ENCODE measurements at places on chromosomes 6 and 20.

- no peaks in the 10 kb centered on the region for H3K27me3 ChIP-seq
- DNase-seq, result no peak
- H3K36me3 ChIP-seq, result no peaks in the 10 kb centered on the region
Measured at GRCh38 chr6:126541806-126542491, 202.0 kb downstream of the CENPW start.

DNA sequence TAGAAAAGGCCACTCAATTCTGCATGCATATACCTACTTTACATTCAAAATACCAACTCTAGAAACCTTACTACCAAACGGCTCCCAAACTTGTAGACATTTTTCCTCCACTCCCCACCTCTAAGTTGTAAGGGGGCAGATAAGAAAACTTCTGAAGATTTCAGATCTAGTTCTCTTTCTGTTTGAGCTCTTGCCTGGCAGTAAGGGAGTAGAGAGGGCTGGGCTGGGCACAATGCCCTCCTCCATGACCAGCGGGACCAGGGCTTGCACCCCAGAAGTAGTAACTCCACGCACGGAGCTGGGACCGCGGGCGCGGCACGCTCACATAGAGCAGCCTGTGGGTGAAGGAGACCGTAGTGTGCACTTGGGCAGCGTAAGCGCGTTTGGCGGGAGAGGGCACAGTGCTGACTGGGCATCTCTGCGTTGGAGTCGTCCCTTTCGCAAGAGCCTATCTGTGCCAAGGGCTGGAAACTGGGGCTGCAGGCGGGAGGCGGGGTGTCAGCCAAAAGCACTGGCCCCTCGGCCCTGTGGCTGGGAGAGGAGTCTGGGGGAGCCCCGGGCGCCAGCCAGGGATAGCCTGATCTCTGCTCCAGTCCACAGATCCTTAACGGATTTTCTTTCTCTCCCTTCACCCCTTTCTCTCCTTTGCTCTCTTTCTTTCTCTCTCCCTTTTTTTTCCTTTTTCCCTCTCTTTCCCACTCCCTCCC is 32.4 kb downstream of the PHACTR1 start:
- H3K4me1 ChIP-seq, result no peaks in the 10 kb centered on the region
- H3K27ac ChIP-seq, result no peak overlapping the region
- DNase-seq, result peak; percentile 1
- no peaks in the 10 kb centered on the region for H3K36me3 ChIP-seq
- peaks cover 42% of the 10 kb centered on the region for H3K27me3 ChIP-seq
- no peak overlapping the region for H3K4me3 ChIP-seq

DNA sequence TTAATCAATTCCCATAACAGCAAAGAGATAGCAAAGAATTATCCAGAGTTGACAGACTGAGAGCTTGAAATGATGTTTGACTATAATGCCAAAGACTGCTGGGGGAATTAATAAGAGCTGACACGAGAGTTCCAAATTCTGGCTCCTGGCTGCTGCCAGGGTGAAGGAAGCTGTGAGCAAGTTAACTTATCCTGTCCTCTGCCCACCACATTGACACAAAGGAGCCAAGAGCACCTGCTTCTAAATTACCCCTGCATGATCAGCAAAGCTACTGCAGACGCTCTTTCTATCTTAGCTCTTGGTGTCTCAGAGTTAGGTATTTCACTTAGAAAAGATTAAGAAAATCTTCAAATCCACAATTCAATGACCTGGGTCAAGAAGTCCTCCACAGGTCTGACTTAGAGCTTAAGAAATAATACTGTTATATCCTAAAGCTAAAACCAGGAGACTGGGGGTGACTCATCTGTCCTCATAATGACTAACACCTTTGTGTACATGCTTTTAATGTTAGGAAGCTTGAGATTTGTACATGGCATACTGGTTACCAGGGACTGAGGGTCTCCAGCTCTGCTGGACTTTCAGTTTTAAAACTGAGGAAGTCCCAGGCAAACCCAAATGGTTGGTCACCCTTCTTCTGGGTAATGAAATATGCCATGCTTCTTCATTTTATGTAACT is 13.2 kb upstream of the FRK start:
- H3K27ac ChIP-seq, result no peak overlapping the region
- H3K4me3 ChIP-seq, result no peak overlapping the region
- no peaks in the 10 kb centered on the region for H3K36me3 ChIP-seq
- no peaks in the 10 kb centered on the region for H3K27me3 ChIP-seq
- DNase-seq, result no peak
- H3K4me1 ChIP-seq, result no peaks in the 10 kb centered on the region

DNA sequence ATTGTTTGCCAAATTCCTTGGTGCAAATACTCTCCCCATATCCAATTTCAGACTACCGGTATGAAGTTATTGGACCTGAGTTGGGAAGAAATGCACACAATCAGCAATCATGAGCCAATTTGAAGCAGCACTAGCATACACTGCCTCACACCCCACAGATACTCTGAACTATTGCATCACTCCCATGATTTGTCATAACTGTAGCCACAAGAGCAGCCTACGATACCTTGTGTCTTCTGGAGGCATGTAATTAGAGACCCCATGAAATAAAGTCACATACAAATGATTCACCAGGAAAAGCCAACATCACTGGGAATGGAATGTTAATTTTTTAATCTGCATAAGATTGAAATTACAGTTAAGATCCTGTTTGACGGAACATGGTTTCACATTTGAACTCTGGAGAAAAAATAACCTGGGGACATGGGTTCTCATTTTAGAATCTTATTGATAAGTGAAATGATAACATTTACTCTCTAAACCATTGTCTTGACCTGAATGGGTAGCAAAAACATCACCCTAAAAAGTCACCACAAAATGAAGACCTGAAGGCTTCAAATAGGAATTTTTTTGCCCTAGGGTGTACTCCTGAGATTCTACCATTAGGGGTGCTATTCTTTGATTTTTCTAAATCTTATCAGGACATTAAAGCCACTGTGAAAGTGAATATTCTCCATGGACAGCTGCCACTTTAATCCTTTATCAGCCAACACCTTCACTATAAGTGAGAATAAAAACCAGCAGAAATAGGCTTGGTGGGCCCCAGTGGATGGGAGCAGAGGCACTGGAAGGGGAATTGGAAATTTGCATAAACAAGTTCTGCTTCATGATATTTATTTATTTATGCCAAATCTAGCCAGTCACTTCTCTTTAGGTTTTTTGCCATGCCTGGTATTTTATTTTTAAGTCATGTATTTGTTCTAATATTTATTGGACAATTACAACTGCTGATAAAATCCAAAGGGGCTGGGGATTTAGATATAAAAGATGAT is 34.5 kb upstream of the HBS1L start:
- peak overlapping the region; percentile 16 for H3K4me3 ChIP-seq
- peaks cover 9% of the 10 kb centered on the region for H3K4me1 ChIP-seq
- H3K27me3 ChIP-seq, result no peaks in the 10 kb centered on the region
- H3K36me3 ChIP-seq, result no peaks in the 10 kb centered on the region
- peak; percentile 25 for DNase-seq
- H3K27ac ChIP-seq, result no peak overlapping the region

GRCh38 chr6:37585523-37585905 is 85.8 kb upstream of the CCDC167 start:
- H3K4me1 ChIP-seq, result peaks cover 15% of the 10 kb centered on the region
- no peak overlapping the region for H3K4me3 ChIP-seq
- no peaks in the 10 kb centered on the region for H3K36me3 ChIP-seq
- H3K27me3 ChIP-seq, result no peaks in the 10 kb centered on the region

DNA sequence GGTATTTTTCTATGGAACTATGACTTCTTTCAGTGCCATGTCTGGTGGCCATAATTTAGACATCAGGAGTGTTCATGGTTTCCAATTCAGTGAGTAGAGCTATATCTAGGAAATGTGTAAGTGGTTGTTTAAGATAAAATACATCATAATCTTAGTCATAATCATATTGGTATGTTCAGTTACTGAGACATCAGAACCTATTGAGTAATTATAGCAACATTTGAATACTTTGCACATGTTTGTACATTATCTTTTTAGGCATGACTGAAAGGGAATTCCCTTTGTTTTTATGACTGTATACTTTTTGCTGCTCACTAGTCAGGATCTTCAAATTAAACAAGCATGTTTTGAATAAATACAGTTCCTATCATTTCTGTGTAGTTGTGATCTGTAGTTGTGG is 64.0 kb downstream of the STXBP5 start:
- H3K4me1 ChIP-seq, result no peaks in the 10 kb centered on the region
- peaks cover 4% of the 10 kb centered on the region for H3K36me3 ChIP-seq
- H3K27me3 ChIP-seq, result no peaks in the 10 kb centered on the region
- no peak overlapping the region for H3K27ac ChIP-seq
- H3K4me3 ChIP-seq, result no peak overlapping the region

DNA sequence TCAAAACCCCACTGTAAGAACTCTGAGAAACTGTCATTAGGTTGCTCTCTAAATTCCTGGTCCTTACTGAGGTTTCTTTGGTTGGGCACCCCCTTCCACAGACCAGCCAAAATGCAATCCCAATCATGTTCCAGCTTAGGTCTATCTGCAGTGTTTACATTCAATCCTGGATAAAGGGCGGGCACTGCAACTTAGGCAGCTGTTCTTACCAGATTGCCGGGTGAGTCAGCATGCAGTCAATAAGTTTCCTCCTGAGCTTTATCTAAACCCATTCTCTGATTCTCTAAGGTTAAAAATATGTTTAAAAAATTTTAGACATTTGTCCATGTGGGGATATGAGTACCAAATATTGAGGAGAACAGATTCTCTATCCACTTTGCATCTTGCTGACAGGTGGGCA is 197.8 kb downstream of the HAO1 start:
- no peaks in the 10 kb centered on the region for H3K4me1 ChIP-seq
- no peak overlapping the region for H3K4me3 ChIP-seq

- DNase-seq, result no peak
- H3K27me3 ChIP-seq, result no peaks in the 10 kb centered on the region
- H3K36me3 ChIP-seq, result no peaks in the 10 kb centered on the region
- H3K4me1 ChIP-seq, result no peaks in the 10 kb centered on the region
- H3K4me3 ChIP-seq, result no peak overlapping the region
- no peak overlapping the region for H3K27ac ChIP-seq
Measured at GRCh38 chr6:170189236-170189635, 101.6 kb downstream of the DLL1 start.

DNA sequence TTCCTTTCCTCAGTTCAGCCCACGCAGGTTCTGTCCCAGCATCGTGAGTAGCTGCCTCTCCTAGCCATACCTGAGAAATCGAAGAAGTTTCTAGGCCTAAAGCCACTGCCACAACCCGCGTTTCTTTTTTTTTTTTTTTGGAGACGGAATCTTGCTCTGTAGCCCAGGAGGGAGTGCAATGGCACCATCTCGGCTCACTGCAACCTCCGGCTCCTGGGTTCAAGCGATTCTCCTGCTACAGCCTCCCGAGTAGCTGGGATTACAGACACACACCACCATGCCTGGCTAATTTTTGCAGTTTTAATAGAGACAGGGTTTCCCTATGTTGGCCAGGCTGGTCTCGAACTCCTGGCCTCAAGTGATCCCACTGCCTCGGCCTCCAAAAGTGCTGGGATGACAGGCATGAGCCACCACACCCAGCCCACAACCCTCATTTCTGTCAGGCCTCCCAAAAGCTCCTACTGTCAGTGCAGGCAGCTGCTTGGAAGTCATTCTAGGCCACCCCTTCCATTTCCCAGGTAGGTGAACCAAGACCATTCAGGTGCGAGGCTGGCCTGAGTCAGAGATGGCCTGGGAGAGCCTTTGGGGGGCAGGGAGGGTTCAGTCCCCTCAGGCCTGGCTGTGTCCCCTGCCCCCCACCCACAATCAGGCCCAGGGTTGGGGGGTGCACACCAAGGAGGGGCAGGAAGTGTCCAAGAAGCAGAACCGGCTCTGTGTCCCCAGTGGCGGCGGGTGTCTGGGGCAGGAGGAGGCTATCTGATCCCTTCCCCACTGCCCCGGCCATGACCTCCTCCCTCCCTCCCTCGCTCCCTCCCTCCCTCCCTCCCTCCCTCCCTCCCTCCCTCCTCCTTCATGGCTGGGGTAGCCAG is 47.2 kb downstream of the NOL4L start:
- no peak overlapping the region for H3K4me3 ChIP-seq
- DNase-seq, result no peak
- no peaks in the 10 kb centered on the region for H3K27me3 ChIP-seq
- H3K27ac ChIP-seq, result peak overlapping the region; percentile 81

- peaks cover 14% of the 10 kb centered on the region for H3K4me1 ChIP-seq
- H3K4me3 ChIP-seq, result no peak overlapping the region
- H3K27ac ChIP-seq, result no peak overlapping the region
- H3K27me3 ChIP-seq, result no peaks in the 10 kb centered on the region
- DNase-seq, result no peak
- H3K36me3 ChIP-seq, result no peaks in the 10 kb centered on the region
Measured at GRCh38 chr20:4017051-4017712, 1.8 kb upstream of the RNF24 start.

- no peaks in the 10 kb centered on the region for H3K4me1 ChIP-seq
- no peak overlapping the region for H3K27ac ChIP-seq
- no peak for DNase-seq
Measured at GRCh38 chr20:52331655-52332054, 140.1 kb upstream of the ZFP64 start.

DNA sequence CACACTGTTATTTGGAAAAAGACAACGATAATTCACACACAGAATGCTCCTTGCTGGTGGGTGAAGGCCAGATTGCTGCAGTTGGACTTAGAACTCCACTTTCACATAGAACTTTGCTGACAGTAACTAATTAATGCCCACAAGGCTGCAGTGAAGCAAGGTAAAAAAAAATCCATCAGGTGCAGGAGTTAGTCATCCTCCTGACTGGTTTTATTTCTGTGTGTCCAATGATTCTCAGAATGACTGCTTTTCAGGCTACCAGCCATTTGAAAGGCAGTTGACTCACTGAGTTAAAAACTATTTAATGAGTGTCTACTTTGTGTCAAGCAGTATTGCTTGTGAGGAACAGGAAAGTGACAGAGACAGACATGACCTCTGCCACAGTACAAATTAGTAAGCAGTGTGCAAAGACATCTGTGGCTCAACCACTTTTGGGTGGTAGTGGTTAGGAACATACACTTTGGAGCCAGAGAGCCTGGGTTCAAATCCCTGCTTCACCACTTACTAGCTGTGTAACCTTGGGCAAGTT is 41.9 kb downstream of the ELOVL5 start:
- H3K4me3 ChIP-seq, result peak overlapping the region; percentile 13
- H3K36me3 ChIP-seq, result peaks cover 7% of the 10 kb centered on the region
- no peaks in the 10 kb centered on the region for H3K27me3 ChIP-seq
- peak overlapping the region; percentile 86 for H3K27ac ChIP-seq
- peaks cover 77% of the 10 kb centered on the region for H3K4me1 ChIP-seq

DNA sequence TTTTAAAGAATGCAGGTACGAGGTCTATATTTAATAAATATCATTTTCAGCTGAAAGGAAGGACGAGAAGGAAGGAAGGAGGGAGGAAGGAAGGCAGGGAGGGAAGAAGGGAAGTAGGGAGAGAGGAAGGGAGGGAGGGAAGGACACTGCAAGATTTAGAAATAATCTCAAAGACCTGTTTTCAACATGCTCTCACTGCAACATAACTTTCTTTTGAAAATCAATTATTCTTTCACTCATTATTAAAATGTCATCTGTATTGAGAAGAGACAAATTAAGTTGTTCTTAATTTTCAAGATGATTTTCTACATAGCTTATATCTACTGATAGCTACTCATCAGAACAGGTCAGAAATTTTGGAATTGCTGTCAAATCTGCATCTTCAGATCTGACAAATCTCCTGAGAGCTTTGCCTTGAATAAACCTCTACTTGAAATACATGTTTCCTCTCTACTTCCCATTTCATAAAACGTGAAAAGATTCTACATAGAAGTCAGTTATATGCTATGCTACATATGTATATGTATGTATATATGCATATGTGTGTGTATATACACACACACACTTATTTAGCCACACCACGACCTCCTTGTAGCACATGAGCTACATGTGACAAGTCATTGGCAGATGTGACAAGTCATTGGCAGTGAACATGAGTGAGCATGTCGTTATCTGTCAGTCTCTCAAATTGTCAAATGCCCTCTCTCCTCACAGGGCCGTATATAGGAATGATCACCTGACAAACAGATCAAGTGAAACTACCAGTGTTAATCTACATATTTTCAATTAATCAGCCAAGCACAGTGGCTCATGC is 241.6 kb downstream of the LY86 start:
- no peaks in the 10 kb centered on the region for H3K36me3 ChIP-seq
- H3K4me3 ChIP-seq, result no peak overlapping the region
- no peak overlapping the region for H3K27ac ChIP-seq
- H3K27me3 ChIP-seq, result no peaks in the 10 kb centered on the region

Measured in B cell (primary cell).